T-cell (primary cell): ENCODE measurements at places on chromosomes 7 and 10. TPM values are rescaled to one million over a fixed set of nuclear protein-coding genes. Genes with fewer than 3 reads are reported as not detected.

DNA sequence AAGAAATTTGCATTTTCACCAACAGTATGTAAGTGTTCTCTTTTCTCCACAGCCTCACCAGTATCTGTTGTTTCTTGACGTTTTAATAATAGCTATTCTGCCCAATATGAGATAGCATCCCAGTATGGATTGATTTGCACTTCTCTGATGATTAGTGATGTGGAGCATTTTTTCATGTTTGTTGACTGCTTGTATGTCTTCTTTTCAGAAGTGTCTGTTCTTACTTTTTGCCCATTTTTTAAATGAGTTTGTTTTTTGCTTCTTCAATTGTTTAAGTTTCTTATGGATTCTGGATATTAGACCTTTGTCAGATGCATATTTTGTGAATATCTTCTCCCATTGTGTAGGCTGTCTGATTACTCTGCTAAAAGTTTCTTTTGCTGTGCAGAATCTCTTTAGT lies 12.2 kb upstream of the TPK1 start:
- no peak overlapping the region for H3K4me3 ChIP-seq
- no peak overlapping the region for H3K27ac ChIP-seq
- H3K4me1 ChIP-seq = no peaks in the 10 kb centered on the region
- H3K36me3 ChIP-seq = no peaks in the 10 kb centered on the region

DNA sequence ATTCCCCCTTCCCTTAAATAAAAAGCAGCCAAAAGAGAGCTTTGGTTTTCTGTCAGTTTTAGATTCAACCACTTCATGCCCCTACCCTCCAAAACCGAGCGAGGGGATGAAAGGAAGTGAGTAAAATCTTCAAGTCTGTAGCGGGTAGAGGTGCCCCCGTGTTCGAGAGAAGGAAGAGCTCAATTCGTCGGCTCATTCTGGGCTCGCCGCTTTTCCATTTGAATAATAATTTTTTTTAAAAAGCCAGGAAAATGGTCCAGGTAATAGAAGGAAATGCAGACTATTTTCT lies 436.2 kb upstream of the GALNT17 start:
- no peaks in the 10 kb centered on the region for H3K36me3 ChIP-seq
- no peaks in the 10 kb centered on the region for H3K27me3 ChIP-seq
- H3K4me3 ChIP-seq = peak overlapping the region; percentile 94
- peaks cover 13% of the 10 kb centered on the region for H3K4me1 ChIP-seq
- no peak for DNase-seq
- no peak overlapping the region for H3K27ac ChIP-seq

LIPF gene
- total RNA-seq = not detected

HNRNPA2B1 gene
- total RNA-seq = 478 TPM

- H3K4me1 ChIP-seq = peaks cover 12% of the 10 kb centered on the region
- H3K4me3 ChIP-seq = peak overlapping the region; percentile 44
- H3K27ac ChIP-seq = no peak overlapping the region
- H3K36me3 ChIP-seq = no peaks in the 10 kb centered on the region
Measured at GRCh38 chr10:44878706-44879530, 32.2 kb upstream of the TMEM72 start.
